Omental fat pad (tissue), 4 donors: ENCODE measurements at places on chromosomes 5 and 9. TPM values are rescaled to one million over a fixed set of nuclear protein-coding genes. Genes with fewer than 3 reads are reported as not detected.

DNA sequence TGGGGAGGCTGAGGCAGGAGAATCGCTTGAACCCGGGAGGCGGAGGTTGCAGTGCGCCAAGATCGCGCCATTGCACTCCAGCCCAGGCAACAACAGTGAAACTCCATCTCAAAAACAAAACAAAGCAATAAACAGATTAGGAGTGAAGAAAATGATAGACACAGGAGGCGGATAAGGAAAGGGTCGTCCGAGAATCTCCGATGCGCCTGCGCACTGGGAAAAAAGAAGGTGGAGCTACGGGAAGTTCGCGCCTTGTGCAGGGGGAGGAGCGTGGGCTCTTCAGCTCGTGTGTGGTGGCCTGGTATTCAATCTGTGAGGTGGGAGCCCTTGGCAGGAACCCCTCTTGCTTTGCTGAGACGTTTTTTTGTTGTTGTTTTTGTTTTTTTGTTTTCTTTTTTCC is 47.3 kb downstream of the GNA14 start:
- DNase-seq = no peak

GRCh38 chr9:89637787-89638186 is 33.0 kb downstream of the GADD45G start:
- DNase-seq = no peak

DNA sequence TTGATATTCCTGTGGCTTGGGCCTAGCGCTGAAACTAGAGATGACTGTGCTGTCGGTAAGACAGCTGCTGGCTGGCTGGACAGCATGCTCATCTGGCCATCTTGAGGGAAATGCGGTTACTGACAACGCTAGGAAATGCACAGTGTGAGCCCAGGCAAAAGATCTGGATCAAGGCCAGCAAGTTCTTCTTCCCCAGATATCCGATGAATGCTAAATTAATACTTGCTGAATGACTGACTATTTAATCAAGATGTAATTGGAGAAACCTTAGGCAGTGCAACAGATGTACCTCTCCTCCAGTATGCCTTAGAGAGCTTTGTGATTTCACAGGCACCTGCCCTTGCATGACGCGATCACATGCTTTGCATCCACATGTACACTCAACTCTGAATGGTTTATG is 659.1 kb downstream of the EFNA5 start:
- DNase-seq = no peak

DNA sequence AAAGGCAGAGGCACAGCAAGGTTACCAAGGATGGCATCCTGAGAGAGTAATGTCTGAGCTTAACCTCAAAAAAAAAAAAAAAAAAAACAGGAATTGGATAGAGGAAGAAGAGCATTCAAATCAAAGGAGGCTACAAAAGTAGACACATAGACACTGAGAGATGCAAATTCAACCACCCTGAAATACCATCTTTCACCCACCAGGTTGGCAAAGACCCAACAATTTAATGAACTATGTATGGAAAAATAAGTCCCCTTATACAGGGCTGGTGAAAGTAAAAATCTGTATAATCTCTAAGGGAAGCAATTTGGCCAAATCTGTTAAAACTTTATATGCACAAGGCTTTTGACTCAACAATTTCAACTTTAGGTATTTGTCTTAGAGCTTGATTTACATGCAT is 4.9 kb downstream of the NADK2 start:
- DNase-seq = no peak

GRCh38 chr9:121956808-121957207 is 136.3 kb downstream of the TTLL11 start:
- no peak for DNase-seq

GRCh38 chr9:73200694-73201452 is 49.2 kb downstream of the ANXA1 start:
- DNase-seq = no peak

GRCh38 chr5:50415912-50416311 is 25.2 kb downstream of the EMB start:
- no peak for DNase-seq

DNA sequence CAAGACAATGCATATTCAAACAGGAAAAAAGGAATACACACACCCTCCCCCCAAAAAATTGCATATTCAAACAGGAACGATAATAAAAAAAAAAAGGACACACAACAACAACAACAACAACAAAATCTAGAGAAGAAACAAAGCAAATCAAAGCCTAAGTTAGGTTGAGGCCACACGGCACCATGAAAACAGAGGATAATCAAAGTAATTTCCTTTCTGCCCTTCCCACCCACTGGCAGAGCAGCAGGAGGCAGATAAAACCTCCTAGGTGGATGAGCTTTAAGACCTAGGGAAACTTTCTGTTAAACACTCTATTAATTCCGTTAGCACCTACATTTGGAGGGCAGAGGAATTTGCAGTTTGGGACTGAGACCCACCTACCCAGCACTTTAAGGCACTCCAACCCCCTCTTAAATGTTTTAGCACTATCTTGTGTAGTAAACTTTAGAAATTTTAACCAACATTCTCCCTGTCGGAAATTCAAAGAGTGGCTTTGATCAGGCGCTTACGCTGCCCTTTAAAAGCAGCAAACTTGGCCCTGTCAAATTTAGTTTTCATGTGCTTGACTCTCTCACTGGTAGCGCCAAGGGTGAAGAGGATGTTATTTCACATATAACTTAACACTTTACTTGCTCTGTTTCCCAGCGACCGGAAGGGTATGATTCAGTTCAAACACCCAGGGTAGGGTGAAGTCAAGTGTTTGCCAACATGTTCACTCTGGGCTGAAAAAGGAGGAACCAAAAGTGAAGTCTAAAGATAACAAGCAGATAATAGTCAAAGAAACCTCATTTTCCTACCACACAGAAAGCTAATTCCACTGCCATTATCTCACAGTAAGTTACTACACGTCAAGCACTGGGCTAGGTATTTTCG is 9.2 kb downstream of the ENC1 start:
- no peak for DNase-seq

GRCh38 chr9:20989923-20990341 is 41.5 kb downstream of the HACD4 start:
- DNase-seq = no peak

GRCh38 chr5:40999142-40999541 is 72.0 kb downstream of the MROH2B start:
- no peak for DNase-seq

DNA sequence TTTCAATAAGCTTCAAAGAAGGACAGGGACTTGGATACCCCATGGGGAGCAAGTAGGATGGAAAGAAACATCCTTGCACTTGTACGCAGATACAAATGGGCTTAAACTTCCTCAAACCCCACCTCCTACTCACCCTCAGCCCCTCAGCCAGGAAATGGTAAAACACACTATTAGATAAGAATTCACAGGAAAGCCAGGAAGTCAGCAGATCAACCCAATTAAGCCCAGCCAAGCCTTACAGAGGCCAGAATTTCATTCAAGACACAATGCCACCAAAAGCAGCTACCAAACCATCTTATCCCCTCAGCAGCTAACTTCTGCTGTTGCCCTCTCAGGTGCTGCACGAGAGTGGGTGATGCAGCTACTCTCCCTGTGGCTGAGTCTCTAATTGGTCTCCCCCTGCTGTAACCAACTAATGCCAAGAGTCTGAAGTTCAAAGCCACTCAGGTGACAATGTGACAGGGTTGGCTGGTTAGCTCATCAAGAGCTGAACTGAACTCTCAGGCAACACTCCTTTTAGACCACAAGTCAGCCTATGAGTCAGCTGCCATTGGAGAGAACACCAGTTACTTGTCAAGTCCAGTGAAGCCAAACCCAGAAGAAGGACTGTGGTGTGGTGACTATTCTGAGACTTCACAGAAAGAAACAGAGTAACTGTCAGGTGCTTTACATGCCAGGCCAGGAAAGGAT is 201.9 kb downstream of the ZNF608 start:
- no peak for DNase-seq

- DNase-seq = no peak
Observed at GRCh38 chr5:63262185-63262981, 683.8 kb downstream of the LRRC70 start.

- no peak for DNase-seq
Observed at GRCh38 chr9:6897898-6898302, 140.1 kb downstream of the KDM4C start.

- no peak for DNase-seq
Observed at GRCh38 chr9:89655056-89655989, 50.5 kb downstream of the GADD45G start.

- DNase-seq = no peak
Observed at GRCh38 chr9:35675732-35676392, 2.1 kb downstream of the CA9 start.

GRCh38 chr5:113320273-113320780 is 114.5 kb downstream of the TSSK1B start:
- no peak for DNase-seq

- no peak for DNase-seq
Observed at GRCh38 chr5:175867587-175868347, 3.6 kb upstream of the CPLX2 start.

GRCh38 chr5:72123764-72124376 is 16.6 kb downstream of the MAP1B start:
- DNase-seq = no peak

The ADRA1B gene
- total RNA-seq = 13.1 TPM

The SPATA31A3 gene
- not detected for total RNA-seq

The PLPPR1 gene
- not detected for total RNA-seq

The PCDHA13 gene
- 1.4 TPM for total RNA-seq

The KCNIP1 gene
- 0.25 TPM for total RNA-seq

The KDM4C gene
- 24.9 TPM for total RNA-seq

The FOXI1 gene
- not detected for total RNA-seq
